ENCODE measurements at places on chromosomes 16 and 17. TPM values are rescaled to one million over a fixed set of nuclear protein-coding genes. Genes with fewer than 3 reads are reported as not detected.

GRCh38 chr16:13391337-13391736 is 489.9 kb downstream of the SHISA9 start:
- H3K27ac ChIP-seq: no peak overlapping the region
- no peaks in the 10 kb centered on the region for H3K36me3 ChIP-seq
- no peak for DNase-seq
- H3K4me3 ChIP-seq: no peak overlapping the region

- H3K4me1 ChIP-seq: peaks cover 13% of the 10 kb centered on the region
- no peak overlapping the region for H3K27ac ChIP-seq
- no peak overlapping the region for H3K4me3 ChIP-seq
- DNase-seq: no peak
- no peaks in the 10 kb centered on the region for H3K36me3 ChIP-seq
Observed at GRCh38 chr16:54210452-54211125, 76.0 kb downstream of the IRX3 start.

DNA sequence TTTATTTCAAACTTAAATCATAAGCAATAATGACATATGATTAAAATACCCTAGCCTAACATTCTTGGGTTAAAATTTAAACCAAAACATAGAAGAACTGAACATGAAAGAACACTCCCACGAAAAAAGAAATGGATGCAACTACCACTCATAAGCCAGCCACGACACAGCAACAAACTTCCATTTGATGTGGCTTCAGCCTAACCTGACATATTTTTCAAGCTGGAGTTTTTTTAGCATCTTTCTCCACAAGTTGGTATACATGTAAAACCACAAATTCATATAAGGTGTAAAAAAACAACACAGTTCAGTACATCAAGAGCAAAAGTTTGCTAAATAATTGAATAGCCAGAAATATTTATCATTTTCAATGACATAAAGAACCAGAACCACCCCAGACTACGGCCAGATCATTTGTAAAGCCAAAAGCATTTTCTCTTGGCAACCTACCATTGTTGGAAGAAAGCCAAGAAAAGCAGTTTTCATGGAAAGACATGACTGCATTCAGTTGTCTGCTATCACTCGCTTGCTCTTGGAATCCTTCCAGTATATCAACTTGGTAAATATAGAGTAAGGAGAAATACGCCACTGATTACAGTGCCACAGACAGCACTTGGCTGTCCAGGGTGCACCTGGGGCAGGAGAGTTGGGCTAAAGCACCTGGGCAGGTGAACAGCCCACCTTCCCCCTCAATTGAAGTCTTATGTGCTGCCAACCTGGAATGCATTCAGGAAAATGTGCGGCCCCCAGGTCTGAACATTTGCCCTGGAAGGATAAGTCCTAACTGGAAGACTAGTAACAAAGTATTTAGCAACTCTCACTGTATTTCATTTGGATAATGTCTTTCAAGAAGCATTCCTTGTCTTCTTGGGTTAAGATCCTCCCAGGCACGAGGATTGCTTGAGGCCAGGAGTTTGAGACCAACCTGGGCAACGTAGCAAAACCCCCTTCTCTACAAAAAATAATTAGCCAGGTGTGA is 60.5 kb downstream of the CREBBP start:
- H3K27me3 ChIP-seq: no peaks in the 10 kb centered on the region
- H3K27ac ChIP-seq: no peak overlapping the region
- H3K4me3 ChIP-seq: no peak overlapping the region

GRCh38 chr17:22717211-22717610 is 1024.9 kb downstream of the KCNJ18 start:
- H3K4me3 ChIP-seq: no peak overlapping the region
- no peaks in the 10 kb centered on the region for H3K27me3 ChIP-seq
- H3K4me1 ChIP-seq: no peaks in the 10 kb centered on the region

- DNase-seq: no peak
- H3K36me3 ChIP-seq: no peaks in the 10 kb centered on the region
Observed at GRCh38 chr16:79293836-79294460, 306.6 kb downstream of the MAF start.

DNA sequence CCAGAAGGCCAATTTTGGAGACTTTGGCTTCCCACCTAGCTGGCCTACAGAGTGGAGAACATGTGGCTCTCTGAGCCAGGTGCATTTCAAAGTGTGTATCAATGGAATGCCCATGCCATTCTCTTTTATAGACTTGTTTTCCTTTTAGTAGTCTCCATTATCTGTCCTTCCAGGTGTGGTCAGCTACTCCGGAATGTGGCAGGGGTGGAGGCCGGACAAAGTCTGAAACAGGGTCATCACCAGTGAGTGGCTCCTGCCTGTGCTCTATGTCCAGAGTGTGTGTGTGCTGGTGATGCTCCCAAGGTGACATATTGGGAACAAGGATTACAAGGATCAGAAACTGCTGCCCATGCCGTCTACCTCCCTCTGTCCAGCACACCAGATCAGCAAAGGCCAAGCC is 3.8 kb upstream of the TMEM220 start:
- no peaks in the 10 kb centered on the region for H3K27me3 ChIP-seq
- no peak overlapping the region for H3K27ac ChIP-seq
- H3K4me3 ChIP-seq: no peak overlapping the region
- H3K4me1 ChIP-seq: no peaks in the 10 kb centered on the region
- no peaks in the 10 kb centered on the region for H3K36me3 ChIP-seq

HEATR9 gene
- total RNA-seq: not detected

GRCh38 chr16:51143196-51143977 is 7.7 kb downstream of the SALL1 start:
- H3K4me3 ChIP-seq: no peak overlapping the region
- H3K27me3 ChIP-seq: no peaks in the 10 kb centered on the region
- peaks cover 49% of the 10 kb centered on the region for H3K36me3 ChIP-seq
- no peak overlapping the region for H3K27ac ChIP-seq
- no peak for DNase-seq

ABCC12 gene
- total RNA-seq: 1.2 TPM

- H3K4me3 ChIP-seq: no peak overlapping the region
- no peaks in the 10 kb centered on the region for H3K27me3 ChIP-seq
- no peak for DNase-seq
- H3K27ac ChIP-seq: no peak overlapping the region
Observed at GRCh38 chr17:57113656-57114055, 28.6 kb downstream of the AKAP1 start.

GRCh38 chr16:30721606-30722005 is 22.6 kb downstream of the SRCAP start:
- no peak overlapping the region for H3K4me3 ChIP-seq
- no peak overlapping the region for H3K27ac ChIP-seq
- DNase-seq: no peak
- H3K36me3 ChIP-seq: peaks cover 94% of the 10 kb centered on the region
- no peaks in the 10 kb centered on the region for H3K27me3 ChIP-seq

DNA sequence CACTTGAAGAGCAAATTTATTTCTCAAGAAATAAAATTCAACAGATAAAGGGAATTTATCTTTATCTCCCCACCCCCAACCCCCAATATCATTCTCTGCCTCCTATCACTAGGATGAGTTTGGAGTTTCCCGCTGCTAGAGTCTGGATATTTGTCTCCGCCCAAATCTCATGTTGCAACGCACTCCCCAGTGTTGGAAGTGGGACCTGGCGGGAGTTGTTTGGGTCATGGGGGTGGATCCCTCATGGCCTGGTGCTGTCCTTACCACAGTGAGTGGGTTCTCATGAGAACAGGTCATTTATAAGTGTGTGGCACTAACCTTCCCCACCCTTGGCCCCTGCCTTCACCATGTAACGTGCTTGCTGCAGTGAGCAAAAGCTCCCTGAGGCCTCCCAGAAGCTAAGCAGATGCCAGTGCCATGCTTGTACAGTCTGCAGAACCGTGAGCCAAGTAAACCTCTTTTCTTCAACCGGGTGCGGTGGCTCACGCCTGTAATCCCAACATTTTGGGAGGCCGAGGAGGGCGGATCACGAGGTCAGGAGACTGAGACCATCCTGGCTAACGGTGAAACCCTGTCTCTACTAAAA is 6.5 kb downstream of the CEP20 start:
- no peaks in the 10 kb centered on the region for H3K4me1 ChIP-seq
- no peaks in the 10 kb centered on the region for H3K27me3 ChIP-seq
- no peak for DNase-seq
- H3K36me3 ChIP-seq: peaks cover 66% of the 10 kb centered on the region

DNA sequence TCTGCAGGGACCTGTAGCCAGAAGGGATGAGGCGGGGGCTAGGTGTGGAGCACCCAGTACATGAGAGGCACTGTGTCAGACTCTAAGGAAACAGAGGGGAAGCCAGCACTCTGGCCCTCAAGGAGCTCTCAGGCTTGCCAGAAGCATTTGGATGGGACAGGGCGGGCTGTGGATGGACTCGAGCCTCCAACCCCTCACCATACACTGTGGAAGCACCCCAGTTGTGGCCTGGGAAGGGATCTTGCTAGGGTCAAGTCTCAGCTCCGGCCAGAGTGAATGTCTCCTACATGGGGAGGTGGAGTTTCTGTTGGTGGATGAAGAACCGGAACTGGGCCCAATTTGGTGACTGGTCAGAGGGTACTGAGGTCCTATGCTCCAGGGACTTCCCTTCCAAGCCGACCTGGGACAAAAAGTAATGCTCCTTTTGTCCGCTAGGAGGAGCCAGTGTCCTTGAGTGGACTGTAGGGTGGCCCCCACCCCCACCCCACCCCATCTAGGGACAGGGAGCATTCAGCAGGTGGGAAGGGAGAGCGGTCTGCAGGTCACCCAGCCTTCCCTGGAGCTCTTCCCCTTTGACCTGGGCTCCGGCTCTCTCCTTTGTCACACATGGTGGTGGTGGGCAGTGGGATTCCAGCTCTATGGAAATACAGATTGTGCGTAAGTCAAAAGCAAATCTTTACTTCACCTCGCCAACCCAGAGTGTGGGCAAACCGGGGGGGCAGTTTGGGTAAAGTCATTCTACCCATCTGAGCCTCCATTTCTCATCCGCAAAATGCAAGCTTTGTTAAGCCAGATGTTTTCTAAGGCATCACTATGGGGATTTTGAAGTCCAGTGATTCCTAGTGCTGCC is 20.4 kb upstream of the PHB1 start:
- H3K4me3 ChIP-seq: no peak overlapping the region
- H3K4me1 ChIP-seq: no peaks in the 10 kb centered on the region
- peaks cover 21% of the 10 kb centered on the region for H3K27me3 ChIP-seq
- peak; percentile 95 for DNase-seq
- no peaks in the 10 kb centered on the region for H3K36me3 ChIP-seq

TBC1D3B gene
- 14.5 TPM for total RNA-seq

- no peaks in the 10 kb centered on the region for H3K4me1 ChIP-seq
- peaks cover 21% of the 10 kb centered on the region for H3K27me3 ChIP-seq
- DNase-seq: no peak
Observed at GRCh38 chr16:85878875-85879274, 20.1 kb upstream of the IRF8 start.

- no peak overlapping the region for H3K4me3 ChIP-seq
- H3K27ac ChIP-seq: peak overlapping the region; percentile 26
- no peaks in the 10 kb centered on the region for H3K36me3 ChIP-seq
- no peaks in the 10 kb centered on the region for H3K4me1 ChIP-seq
Observed at GRCh38 chr16:80938004-80938878, 68.4 kb downstream of the CMC2 start.

DNAI2 gene
- not detected for total RNA-seq

DNA sequence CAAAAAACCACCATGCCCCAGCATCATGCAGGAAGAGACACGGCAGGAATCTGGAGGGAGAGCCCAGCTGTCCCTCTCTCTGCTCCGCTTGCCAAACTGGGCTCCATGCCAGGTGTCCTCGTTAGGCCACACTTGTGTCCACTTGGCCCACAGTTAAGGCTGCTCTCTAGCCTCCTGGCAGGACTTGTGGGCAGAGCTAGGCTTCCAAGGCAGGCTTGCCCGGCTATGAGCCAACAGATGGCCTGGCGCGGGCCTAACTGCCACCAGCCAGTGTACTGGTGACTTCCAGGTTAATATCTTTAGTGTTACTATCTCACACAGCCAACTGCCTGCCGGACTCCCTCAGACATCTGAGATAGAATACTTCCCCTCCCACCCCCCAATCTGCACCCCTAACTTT is 10.6 kb downstream of the ATP6V0D1 start:
- no peaks in the 10 kb centered on the region for H3K27me3 ChIP-seq
- no peak overlapping the region for H3K27ac ChIP-seq
- no peak for DNase-seq
- H3K4me1 ChIP-seq: no peaks in the 10 kb centered on the region

DNA sequence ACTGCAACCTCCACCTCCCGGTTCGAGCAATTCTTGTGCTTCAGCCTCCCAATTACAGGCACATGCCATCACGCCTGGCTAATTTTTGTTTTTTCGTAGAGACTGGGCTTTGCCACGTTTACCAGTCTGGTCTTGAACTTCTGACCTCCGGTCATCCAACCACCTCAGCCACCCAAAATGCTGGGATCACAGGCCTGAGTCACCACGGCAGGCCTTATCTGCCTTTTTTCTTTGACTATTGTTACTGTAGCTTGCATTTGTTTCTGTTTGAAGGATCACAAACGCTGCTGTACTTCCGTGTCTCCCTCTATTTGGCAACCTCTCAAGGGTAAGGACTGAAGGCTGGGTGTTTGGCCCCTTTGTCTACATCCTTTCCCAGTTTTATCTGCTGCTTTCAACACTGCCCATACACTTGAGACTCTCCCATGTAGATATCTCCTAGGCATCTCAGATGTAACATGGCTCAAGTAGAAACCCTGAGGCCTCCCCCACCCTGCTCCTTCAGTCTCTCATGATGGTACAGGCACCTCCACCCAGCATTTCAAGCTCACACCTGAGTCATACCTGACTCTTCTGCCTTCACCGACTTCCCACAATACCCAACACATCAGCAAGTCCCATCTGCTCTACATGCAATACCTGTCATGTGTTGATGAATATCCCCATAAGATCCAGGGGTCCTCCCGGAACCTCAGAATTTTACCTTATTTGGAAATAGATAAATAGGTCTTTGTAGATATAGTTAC is 219.0 kb downstream of the CPPED1 start:
- DNase-seq: peak; percentile 30
- no peak overlapping the region for H3K4me3 ChIP-seq
- no peaks in the 10 kb centered on the region for H3K27me3 ChIP-seq
- H3K36me3 ChIP-seq: no peaks in the 10 kb centered on the region
- no peak overlapping the region for H3K27ac ChIP-seq

DOC2A gene
- 6.2 TPM for total RNA-seq

DNA sequence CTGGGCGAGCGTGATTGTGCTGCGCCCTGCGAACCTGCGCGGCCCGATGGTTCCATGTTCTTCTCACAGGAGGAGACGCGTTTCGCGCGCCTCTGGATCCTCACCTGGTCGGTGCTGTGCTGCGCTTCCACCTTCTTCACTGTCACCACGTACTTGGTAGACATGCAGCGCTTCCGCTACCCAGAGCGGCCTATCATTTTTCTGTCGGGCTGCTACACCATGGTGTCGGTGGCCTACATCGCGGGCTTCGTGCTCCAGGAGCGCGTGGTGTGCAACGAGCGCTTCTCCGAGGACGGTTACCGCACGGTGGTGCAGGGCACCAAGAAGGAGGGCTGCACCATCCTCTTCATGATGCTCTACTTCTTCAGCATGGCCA is 1.0 kb downstream of the FZD2 start:
- peaks cover 3% of the 10 kb centered on the region for H3K4me1 ChIP-seq
- H3K4me3 ChIP-seq: peak overlapping the region; percentile 93
- H3K36me3 ChIP-seq: no peaks in the 10 kb centered on the region
- DNase-seq: no peak
